Stimulated activated CD8-positive, alpha-beta memory T cell treated with anti-CD3 and anti-CD28 coated beads, Interleukin-15, amount 100 ng/mL, for 48 hours (primary cell): ENCODE measurements at places on chromosomes 11 and 22.

GRCh38 chr11:32039149-32039548 is 51.7 kb upstream of the RCN1 start:
- DNase-seq, result no peak

DNA sequence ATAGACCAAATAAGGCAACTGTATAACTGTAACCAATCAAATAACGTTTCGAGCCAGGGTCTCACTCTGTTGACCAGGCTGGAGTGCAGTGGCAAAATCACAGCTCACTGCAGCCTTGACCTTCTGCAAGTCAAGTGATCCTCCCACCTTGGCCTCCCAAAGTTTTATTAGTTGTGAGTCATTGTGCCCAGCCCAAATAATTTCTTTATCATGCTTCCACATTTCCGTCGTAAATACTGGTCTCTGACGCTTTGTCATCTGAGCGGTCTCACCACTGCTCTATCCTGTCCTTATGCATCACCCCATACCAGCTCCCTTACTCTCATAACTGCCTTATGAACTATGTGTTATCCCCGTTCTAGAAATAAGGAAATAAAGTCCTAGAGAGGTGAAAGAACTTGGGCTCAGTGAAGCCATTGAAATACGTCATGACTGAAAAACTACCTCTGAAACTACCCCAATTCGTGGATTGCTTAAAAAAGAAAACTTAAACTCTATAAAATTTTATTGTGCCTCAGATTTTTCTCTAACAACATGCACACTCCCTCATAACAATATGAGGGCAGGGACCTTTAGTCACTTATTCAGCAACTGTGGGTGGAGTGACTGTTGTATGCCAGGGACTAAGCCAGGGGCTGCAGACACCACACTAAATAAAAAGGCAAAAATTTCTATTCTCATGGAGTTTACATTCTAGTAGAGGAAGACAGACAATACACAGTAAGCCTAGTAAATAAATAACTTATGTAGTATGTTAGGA is 15.8 kb upstream of the RTN4RL2 start:
- DNase-seq, result no peak

DNA sequence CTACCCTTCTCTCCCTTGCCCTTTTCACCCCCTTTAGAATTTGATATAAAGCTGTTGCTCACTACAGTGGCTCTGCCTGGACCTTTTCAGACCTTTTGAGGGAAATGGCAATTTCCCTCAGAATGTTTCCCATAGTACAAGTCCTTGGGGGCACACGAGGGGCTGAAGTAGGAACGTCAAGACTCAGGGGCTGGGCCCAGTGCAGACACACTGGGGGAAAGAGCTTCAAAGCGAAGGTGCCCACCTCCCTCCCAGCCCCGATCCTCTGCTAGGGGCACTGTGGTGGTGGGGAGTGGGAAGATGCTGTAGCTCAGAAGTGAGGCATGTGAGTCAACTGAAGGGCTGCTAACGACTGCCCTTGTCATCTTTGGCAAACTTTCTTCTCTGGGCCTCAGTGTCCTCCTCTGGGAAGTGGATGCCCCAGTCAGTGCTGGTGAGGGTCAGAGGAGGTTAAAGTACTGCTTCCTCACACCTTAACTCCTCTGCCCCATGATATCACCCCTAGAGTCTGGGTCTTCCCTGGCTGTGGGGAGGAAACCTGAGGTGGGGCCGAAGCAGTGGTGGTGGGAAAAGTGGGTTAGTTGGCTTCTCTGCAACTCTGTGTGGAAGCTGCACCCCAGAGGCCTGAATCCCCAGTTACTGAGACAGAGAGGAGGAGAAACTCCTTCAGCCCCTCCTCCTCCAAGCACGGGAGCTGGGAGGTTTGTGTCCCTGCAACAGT is 425.3 kb upstream of the B3GAT1 start:
- DNase-seq, result no peak

DNA sequence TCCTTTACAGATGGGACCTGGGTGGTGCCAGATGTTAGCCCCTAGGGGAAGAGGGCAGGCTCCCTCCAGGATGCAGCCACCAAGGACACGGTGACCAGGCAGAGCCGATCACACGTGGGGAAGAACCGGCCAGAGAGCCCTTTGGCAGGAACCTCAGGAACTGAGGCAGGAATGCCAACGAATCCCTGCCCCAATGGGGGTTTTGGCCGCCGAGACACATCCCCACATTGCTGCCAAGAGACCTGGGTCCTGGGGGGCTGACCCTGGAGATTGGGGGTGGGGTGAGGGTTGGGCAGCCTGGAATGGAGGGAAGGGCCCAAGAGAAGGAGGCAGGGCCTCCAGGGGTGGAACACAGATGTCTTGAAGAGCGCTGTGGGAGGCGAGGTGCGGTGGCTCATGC is 28.7 kb upstream of the LMO1 start:
- no peak for DNase-seq

DNA sequence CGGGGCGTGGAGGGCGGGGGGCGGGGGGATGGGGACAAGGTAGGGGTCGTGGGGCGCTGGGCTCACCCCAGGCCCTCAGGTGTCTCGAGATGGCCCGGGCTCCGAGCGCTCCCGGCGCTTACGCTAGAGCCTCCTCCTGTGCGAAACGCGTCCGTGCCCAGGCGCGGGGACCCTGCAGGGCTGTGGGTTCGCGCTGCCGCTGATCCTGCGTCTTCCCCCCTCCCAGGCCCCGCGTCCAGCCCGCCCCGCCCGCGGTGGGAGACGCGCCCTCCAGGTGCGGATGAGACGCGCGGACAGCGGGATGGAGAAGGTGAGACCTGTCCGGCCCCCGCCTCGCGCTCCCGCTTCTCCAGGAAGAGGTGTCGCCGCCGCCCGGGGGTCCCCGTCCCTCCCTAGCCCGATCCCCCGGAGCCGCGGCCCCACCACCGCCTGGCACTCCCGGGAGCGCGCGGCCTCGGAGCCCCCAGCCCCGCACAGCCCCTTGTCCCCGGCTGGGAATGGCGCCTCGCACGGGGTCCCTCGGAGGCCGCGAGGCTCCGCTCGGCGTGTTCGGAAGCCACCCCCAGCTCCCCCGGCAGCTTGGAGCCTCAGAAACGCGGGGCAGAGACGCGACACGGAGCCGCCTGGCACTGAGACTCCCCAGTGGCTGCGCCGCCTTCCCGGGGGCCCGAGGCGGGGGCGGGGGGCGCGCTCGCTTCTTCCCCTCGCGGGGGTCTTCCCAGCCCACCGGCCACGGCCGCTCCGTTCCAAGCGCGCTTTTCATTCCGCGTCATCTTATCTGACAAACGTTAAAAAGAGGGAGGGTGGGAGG is 27.6 kb upstream of the TOLLIP start:
- no peak for DNase-seq

- no peak for DNase-seq
These were observed 79.7 kb downstream of the FAT3 start for GRCh38 chr11:92304271-92304670.

GRCh38 chr22:39408173-39408572 is 8.6 kb downstream of the TAB1 start:
- no peak for DNase-seq

GRCh38 chr11:68523743-68524142 is 63.2 kb downstream of the PPP6R3 start:
- no peak for DNase-seq

DNA sequence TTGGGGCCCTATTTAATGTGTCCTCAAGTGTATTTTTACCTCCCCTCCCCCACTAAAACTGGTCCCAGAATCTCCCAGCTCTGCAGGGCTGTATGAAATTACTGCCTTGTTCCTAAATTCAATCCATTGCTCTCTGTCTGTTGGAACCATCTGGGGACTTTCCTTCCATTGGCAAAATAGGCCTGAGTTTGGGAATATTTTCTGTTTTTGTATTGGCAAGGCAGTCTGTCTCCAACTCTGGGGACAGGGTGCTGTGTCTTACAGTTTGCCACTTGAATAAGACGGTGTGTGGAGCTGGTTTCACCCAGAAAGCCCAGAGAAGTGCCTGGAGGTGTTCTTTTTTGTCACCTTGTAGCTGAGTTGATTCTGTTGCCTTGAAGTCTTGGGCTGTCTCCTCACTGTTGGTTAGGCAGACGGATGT is 1.3 kb downstream of the PACS1 start:
- DNase-seq, result no peak

GRCh38 chr22:50182176-50183081 is 3.3 kb upstream of the TRABD start:
- DNase-seq, result no peak

DNA sequence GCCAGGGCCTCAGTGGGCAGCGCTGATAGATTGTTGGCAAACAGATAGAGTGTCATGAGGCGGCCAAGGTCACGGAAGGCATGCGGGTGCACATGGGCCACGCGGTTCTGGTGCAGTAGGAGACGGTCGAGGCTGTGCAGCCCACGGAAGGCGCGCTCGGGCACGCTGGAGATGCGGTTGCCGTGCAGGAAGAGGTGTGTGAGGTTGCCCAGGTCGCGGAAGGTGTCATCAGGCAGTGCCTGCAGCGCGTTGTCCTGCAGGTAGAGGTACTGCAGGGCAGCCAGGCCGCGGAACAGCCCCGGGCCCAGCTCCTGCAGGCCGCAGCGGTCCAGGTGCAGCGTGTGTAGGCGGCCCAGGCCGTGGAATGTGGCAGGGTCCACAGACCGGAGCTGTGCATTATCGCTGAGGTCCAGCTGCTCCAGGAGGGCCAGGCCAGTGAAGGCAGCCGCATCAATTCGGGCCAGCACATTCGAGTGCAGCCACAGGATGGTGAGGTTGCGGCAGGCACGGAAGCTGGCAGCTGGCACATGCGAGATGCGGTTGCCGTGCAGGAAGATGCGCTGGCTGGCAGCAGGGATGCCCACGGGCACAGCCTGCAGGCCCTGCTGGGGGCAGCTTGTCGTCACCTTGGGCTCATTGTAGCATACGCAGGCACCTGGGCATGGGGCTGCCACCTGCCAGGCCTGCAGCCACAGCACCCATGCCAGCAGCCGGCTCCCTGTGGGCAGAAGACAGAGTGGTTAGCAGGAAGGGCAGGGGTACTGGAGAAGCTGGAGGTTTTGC is 25.5 kb downstream of the RTN4R start:
- no peak for DNase-seq

DNA sequence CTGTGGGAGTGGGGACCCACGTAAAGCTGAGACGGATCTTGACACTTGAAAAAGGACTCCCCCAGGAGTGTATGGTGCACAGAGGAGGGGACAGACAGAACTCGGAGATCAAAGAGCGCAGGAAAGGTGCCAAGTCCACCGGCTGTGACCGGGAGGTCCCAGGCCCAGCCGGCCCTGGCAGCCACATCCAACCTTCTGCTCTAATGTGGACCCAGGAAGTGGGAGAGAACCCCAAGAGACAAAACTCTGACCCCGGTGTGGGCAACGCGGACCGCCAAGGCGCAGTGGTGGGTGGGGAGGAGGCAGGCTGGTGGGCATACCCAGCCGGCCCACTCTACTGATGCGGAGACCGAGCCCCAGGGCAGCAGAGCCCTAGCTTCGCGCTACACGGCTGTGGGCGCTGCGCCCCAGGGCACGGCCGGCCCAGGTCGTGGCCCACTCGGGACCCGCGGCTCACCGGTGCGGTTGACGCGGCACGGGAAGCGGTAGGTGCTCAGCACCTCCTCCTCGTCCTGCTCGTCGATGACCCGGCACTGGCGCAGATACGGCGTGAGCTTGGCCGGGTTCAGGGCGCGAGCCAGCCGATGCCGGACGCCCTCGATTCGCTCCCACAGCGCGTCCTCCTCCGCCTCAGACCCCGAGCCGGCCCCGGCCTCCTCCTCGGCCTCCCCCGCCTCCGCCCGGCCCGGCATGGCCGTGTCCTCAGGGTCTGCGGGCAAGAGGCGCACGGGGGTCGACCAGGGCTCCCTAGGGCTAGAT is 527 bp downstream of the CARD10 start:
- DNase-seq, result no peak

DNA sequence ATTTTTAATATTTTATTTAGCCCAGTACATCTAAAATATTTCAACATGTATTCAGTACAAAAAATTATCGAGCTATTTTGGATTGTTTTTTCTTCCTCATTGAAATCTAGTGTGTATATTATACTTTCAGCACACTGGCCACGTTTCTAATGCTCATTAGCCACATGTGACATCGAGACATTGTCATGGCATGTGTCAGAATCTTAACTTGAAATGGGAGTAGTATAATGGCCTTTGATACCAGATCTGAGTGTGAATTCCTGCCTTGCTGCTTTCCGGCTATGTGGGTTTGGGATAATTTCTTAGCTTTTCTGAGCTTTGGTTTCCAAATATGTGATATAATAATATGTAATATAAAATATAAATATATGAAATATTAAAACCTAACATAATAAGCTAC is 54.3 kb downstream of the BCL2L13 start:
- no peak for DNase-seq

DNA sequence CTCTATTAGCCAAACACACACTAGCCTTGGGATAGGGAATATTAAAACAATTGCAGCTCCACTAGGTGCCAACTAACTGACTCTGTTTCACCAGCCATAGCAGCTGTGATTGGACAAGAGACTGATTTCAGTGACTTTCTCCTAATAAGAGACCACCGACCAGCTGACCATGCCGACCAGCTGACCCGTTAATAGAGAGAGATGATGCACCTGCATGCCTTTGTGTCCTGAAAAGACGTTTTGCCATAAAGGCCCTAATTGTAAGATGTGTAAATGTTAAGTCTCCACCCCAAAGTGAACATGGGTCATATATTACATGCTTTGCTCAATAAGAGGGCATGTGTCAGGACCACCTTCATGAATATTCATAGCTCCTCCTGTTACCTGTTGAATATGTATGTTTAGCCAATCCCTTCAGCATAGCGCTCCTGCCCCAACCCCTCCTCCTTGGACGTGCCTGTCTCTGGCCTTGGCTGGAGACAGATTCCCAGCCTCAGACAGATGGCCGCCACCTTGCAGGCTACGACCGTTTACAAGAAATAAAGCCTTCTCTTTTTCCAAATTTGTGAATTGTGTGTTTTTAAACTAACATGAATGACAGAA is 1.3 kb upstream of the NADSYN1 start:
- no peak for DNase-seq

DNA sequence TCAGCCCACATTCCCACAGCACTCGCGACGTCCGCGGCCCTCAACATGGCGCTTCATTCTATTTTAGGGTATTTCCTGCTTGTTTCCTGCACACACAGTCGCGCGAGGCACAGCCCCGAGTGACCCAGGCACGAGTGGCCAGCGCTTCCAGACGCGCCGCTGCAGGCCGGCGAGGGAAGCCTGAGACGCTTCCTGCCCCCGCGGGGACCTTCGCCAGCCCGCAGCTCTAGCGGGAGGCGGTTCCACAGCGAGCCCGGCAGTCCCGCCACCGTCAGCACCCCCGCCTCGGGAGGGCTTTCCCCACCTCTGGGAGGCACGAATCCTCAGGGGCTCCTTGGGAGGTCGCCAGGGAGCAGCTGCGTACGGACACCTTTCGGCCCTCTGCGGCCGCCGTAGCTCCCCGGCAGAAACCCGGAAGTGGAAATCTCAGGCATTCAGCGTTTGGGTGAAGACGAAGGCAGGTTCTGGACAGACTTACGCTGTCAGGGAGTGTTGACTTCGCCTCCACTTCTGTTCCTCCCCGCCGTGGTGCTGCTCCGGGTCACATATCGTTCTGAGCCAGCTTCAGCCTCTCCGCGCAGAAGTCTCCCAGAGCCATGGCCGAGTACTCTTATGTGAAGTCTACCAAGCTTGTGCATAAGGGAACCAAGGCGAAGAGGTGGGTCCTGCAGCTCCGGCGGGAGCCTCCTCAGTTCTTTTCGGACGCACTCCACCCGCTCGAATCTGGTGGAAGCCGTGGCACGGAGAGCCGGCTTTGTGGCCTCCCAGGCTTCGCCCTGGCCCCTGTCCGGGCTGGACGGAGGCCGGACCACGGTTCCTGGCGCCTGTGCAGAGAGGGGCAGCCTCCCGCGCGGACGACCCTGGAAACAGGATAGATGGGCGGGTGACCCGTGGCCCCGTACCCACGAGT is 2925.9 kb upstream of the OR11H1 start:
- DNase-seq, result no peak
